ENCODE measurements at places on chromosomes 11 and 22. TPM values are rescaled to one million over a fixed set of nuclear protein-coding genes. Genes with fewer than 3 reads are reported as not detected.
A peak's percentile ranks its signal among the peaks of the same experiment; 100 is the strongest.

POTEH gene
- not detected for total RNA-seq

GRCh38 chr11:64063777-64064176 is 28.0 kb downstream of the FLRT1 start:
- no peak for DNase-seq

DNA sequence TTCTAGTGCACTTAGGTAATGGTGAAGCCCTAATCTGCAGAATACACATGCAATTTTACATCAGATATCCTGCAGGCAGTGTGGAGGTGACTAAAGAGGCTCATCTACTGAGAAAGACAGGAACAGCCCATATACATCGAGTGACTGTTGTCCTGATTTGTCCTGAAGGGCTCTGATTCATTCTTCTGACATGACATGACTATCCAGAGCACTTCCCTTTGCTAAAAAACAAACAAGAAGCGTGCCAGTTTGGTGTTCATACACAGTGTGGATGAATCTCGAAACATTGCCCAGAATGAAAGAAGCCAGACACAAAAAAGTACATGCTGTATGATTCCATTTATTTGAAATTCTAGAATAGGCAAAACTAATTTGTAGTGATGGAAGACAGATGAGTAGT is 48.0 kb upstream of the AMPD3 start:
- DNase-seq = peak; percentile 35

OR52N4 gene
- total RNA-seq = not detected

MB gene
- total RNA-seq = not detected

DNA sequence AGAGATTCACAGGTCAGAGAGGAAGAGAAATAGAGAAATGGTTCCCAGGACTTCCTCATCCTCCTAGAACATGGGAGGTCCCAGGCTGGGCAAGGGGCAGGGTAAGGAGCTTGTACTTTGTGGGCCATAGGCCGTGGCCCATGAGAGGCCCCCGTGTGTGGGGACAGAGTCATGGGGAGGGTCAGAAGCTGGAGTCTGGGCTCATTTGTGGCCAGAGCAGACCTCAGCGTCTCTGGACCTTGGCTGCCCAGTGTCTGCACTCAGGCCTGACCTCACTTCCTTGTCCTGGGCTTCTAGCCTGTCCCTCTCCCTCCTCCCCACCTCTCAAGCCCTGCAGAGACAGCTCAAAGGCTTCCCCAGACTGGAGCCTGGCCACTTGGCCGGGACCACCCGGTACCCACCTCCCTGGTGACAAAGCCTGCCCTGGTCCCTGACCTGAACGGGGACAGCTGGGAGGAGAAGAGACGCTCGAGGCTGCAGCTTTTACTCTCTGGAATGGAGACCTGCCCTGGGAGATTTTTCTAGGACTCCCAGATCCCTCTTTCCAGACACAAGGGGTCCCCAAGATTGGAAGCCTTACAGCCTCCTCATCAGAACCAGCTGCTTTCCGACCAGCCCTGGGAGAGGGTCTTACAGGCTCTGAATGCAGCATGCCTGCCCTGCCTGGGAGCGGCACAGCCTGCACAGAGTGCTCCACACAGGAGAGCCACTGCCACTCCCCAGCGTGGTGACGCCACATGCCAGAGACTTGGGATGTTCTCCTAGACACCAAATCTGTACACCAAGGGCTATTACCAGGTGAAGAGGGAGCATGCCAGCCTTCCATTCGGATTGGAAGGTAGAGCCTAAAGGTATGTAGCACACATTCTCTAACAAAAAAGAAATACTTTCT is 569.0 kb upstream of the B3GAT1 start:
- no peak for DNase-seq

GRCh38 chr22:24803064-24803542 is 2.9 kb upstream of the SGSM1 start:
- DNase-seq = peak; percentile 29

DNA sequence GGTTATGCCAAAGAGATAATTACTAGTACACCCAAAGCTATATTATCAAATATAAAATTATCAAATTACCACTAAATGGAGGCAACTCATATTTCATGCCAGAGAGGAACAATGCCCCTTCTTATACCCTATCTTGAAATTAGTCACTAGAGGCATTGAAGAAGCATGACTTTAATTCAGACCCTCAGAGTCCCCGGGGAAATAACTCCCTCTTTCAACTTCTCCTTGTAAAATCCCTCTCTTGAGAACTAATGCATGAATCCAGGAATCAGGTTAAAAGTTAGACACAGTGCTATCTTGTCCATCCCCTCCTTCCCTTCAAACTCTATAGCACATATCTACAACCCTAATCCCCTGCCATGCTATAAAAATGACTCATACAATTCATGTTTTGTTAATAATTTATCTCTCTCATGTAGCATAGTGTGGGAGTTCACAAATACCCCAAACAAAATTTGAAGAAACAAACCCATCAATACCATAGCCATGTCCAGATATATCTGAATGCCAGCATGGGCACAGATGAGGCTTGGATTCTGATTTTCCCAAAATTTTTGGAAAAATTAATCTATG is 665.4 kb downstream of the KCNA4 start:
- no peak for DNase-seq

- no peak for DNase-seq
Measured at GRCh38 chr22:47366026-47366767, 603.7 kb downstream of the TBC1D22A start.

GRCh38 chr22:19419086-19419463 is 12.5 kb downstream of the HIRA start:
- no peak for DNase-seq

PLAAT5 gene
- 0.50 TPM for total RNA-seq

DNA sequence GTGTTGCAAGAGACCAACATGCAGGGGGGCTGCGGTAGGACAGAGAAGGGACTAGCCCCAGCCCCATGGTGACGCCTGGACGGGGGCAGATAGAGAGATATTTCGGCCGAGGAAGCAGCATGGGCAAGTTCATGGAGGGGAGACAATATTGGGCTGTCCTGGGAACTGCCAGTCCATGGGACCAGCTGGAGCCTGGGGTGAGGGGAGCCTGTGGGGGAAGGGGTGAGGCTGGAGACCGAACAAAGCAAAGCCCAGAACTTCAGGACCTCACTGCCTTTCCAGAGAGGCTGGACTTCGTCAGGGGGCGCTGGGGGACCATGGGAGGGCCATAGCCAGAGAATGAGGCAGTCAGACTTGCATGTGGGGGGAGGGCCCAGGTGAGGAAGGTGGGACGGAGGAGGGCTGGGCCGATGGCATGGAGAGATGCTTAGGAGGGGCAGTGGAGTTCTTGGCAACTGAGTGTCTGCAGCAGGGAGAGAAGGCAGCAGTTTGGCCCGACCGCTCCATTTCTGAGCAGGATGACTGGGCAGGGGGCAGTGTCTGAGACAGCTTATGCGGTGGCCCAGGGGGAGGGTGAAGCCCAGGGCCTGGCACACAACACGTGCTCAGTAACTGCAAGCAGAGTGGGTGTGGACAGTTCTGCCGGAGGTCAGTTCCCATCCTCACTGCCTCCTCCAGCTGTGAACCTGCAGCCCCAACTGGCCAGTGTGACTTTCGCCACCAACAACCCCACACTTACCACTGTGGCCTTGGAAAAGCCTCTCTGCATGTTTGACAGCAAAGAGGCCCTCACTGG is 712 bp downstream of the UPK3A start:
- DNase-seq = no peak

DNA sequence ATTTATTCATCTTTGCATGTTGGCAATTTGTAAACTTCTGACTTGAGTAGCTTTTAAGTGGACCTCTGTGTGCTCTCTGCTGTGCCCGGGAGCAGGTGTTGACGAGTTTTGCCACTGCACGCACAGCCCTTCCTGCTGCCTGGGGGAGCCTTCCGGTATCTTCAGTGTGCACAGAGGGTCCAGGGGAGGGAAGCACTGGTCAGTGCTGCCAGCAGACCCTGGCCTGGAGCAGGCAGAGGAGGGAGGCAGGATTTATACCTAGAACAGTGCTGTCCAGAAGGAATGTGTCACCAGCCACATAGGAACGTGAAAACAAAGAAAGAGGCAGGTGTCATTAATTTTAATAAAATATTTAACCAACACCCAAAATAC is 403.6 kb downstream of the TBC1D22A start:
- no peak for DNase-seq
